ENCODE measurements at places on chromosomes 5 and 9.

DNA sequence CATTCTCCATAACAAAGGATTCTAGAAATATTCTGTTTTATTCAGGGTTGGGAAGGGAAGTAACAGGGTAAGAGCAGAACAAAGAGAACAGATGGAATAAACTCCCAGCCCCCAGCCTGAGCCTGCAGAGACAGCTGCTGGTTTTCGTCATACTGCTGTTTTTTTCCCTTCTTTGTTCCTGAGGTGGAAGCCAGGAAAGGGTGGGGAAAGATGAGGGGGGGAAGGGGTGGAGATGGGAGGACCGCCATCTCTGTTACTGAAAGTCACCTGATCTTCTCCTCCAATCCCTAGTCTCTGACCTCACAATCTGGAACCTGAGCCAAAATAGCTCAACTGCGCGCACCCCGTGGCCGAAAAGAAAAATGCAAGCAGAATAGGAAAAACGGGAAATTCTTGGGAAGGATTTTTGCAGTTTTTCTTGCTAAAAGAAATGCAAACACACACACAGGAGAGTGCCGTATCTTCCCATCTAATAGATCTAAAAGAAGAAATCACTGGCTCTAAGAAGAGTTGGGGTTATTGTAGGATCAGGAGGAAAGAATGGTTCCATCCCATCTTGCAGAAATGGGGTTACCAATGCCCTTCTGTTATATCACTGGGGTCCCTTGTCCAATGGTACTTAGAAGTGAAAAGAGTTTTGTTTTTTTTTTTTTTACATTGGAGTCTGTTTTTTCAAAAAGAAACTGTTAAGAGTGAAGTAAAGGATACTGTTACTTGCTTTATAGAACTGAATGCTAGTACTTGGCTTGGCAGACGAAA, 57.9 kb downstream of the DIAPH1 start:
- DNase-seq, result peak; percentile 98

GRCh38 chr9:86281593-86282076, 703 bp downstream of the ISCA1 start:
- no peak for DNase-seq

GRCh38 chr5:151448038-151448985, 909 bp downstream of the SLC36A1 start:
- DNase-seq, result peak; percentile 49

- peak; percentile 91 for DNase-seq
These were observed 10.0 kb upstream of the ARAP3 start for GRCh38 chr5:141691867-141692532.

- no peak for DNase-seq
These were observed 21.2 kb downstream of the SPAAR start for GRCh38 chr9:35930521-35930920.

DNA sequence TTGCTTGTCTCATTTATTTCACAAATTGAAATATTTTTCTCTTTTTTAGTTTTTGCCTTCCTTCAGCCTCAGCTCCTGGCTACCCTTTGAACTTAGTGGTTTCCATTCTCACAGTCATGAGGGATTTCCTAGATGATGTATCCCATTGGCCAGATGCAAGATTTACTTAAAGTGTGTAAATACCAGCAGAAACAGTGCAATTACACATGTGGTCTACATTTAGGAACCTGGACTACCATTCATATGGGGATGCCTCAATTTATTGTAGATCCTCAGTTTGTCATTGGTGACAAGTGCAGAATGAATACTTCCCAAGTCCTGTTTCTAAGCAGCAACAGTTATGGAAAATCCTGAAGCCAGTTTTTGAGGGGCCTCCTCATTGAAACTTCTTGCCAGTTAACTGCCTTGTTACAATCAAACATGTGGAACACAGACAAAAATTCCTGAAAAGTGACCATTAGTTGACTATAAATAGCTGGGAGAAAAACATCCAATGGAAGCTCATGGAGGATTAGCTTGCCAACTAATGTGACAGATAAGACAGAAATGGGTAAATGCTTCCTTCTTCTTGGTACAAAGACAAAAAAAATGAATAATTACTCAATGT, 113.6 kb upstream of the FER start:
- no peak for DNase-seq

GRCh38 chr5:57445006-57445704, 37.5 kb downstream of the ACTBL2 start:
- DNase-seq, result no peak

GRCh38 chr9:127965953-127966352, 14.8 kb downstream of the EEIG1 start:
- no peak for DNase-seq

GRCh38 chr5:138139781-138140090, 508 bp upstream of the NME5 start:
- DNase-seq, result no peak

- DNase-seq, result no peak
These were observed 11.3 kb upstream of the ACSL6 start for GRCh38 chr5:132022737-132023136.

DNA sequence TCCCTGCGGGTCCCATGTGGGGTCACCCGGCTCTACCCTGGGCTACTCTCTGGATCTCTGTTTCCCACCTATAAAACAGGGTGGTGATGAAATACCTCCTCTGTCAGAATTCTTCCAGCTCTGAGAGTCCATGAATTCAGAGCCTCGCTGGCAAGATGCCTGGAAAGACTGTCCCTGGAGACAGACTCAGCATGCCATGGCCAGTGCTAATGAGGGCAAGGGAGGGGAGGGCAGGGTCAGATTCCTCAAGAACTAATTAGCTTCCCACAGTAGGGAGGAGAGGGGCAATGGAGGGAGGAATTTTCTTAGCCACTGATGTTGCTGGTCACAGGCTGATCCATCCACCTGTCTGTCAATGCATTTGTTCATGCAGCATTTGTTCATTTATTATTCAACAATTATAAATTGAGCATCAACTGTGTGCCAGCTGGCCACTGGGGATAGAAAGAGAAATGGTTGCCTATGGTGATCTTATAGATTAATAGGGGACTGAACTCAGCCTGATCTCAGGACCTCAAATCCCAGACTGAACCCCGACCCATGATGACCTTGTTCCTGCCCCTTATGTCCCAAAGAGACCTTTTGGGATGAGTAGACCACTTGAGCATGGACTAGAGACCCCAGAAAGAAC, 4.7 kb downstream of the SYNPO start:
- DNase-seq, result peak; percentile 91

DNA sequence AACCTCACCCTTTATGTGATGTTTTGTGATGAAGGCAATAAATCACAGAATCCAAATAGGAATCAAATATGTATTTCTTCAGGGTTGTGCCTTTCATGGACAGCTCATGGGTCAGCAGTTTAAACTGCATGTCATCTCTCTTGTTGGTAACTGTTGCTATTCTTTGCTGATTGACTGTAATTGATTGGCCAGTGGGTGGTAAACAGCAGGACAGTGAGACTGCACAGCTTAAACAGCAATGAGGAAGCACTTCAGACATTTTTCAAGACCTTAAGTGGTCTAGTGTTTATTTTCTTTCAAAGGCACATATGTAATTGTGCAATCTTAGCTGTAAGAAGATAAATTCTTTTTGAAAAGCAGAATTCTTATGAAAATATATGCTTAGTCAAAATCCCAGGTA, 260.5 kb downstream of the COX7C start:
- peak; percentile 20 for DNase-seq

GRCh38 chr9:134343637-134344036, 17.4 kb downstream of the RXRA start:
- DNase-seq, result no peak

DNA sequence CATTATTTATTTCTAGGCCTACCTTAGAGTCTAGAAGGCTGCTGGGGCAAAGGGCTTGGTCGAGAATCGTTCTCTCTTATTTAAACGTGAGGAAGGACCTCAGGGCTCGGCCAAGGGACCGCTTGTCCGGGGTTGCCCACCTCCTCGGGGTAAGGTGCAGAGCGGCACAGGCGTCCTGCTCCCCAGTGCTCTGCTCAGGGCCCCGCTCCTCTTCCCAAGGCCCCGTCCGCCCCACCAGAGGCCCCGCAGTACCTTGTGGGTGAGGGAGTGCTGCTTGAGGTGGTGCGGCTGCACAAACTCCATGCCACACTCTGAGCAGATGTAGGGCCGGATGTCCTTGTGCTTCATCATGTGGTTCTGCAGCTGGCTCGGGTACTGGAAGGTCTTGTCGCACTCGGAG, 47.3 kb downstream of the ZNF366 start:
- no peak for DNase-seq

DNA sequence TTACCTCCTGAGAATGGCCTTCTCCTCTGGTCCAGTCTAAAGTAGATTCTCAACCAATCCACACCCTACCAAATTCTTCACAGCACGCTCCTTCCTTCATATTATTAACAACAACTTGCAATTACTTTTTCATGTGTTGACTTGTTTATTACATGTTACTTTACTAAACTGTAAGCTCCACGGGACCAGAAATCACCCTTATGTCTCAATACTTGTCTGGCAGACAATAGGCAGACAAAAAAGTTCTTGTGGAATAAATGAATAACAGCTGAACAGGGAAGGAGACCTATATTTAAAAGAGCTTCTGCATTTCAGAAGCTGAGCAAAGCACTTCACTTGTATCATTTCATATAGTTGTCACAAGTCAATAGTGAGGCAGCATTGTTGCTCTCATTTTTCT, 5.7 kb upstream of the WWC1 start:
- no peak for DNase-seq

GRCh38 chr5:83866181-83866580, 145.5 kb upstream of the HAPLN1 start:
- DNase-seq, result peak; percentile 24

- DNase-seq, result no peak
These were observed 8.0 kb upstream of the UBAC1 start for GRCh38 chr9:135969064-135969683.

GRCh38 chr5:77629509-77630113, 8.9 kb downstream of the OTP start:
- no peak for DNase-seq

- DNase-seq, result no peak
These were observed 139.3 kb downstream of the AUH start for GRCh38 chr9:91222457-91222856.

- DNase-seq, result no peak
These were observed 205.0 kb upstream of the TAS2R1 start for GRCh38 chr5:9834871-9835770.

DNA sequence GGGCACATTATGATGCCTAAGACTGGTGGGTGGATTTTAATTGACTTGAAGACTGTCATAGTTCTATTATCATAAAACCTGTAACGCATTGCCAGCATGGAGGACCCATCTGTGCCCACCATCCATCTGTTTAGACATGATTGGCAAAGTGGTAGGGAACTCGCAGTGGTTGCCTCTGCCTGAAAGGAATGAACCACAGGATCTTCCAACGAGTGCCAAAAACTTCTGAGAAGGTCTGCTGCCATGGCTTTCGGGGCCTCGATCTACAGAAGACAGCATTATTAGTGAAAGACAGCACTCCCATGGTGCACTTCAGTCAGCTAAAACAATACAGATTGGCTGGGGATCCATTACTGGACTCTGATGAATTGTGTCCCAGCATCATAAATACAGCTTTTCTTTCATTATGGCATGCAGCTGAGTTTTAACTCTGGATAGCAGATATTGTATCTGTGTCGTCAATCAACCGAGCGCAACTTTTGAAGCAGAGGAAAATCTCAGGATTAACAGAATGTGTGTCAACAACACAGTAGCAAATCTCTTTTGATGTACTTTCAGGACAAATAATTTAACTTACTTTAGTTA, 74.3 kb downstream of the ZDHHC21 start:
- DNase-seq, result no peak

DNA sequence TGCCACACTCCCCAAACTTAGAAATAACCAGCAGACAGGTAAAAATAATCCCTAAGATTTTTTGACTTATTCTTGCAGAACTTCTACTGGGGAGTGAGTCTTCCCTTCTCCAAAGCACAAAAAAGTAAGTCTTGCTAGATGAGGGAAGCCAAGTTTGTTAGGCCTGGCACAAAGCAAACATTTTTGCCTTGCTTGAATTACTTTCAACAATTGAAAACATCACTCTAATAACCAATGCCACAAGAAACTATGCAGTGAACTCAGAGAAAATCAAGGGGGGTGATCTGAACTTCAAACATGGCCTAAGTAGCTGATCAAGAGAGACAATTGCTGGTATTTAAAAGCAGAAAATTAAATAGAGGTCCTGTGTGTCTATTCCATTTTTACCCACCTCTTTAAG, 123.6 kb upstream of the SLC1A3 start:
- DNase-seq, result peak; percentile 35

GRCh38 chr5:120632430-120632829, 168.3 kb downstream of the PRR16 start:
- no peak for DNase-seq

GRCh38 chr5:151264113-151264512, 11.1 kb downstream of the GM2A start:
- DNase-seq, result peak; percentile 41

DNA sequence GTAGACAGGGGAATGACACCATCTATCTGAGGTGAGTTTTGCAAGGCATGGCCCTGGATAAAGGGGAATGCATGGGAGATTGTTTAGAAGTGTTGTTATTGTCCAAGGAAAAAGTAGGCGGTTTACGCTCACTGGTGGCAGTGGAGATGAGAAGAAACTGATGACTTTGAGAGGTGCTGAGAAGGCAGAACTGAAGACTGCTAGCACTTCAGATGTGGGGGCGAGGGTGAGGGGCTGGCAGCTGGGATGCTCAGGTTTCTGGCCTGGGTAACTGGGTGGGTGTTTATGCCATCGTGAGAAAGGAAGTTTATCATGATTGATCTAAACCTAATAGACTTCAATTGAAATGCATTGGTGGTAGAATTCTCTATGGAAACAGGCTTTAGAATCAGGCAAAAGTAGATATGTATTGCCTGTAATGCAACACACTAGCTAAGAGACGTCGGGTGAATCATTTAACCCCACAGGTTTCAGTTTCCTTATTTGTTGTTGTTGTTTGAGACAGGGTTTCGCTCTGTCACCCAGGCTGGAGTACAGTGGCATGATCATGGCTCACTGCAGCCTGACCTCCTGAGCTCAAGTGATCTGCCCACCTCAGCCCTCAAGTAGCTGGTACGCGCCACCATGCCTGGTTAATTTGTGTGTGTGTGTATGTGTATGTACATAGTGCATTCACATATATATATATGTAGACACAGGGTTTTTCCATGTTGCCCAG, 123.5 kb downstream of the SLC24A2 start:
- DNase-seq, result no peak

- peak; percentile 81 for DNase-seq
These were observed 17.7 kb upstream of the RNF180 start for GRCh38 chr5:64147849-64148441.

DNA sequence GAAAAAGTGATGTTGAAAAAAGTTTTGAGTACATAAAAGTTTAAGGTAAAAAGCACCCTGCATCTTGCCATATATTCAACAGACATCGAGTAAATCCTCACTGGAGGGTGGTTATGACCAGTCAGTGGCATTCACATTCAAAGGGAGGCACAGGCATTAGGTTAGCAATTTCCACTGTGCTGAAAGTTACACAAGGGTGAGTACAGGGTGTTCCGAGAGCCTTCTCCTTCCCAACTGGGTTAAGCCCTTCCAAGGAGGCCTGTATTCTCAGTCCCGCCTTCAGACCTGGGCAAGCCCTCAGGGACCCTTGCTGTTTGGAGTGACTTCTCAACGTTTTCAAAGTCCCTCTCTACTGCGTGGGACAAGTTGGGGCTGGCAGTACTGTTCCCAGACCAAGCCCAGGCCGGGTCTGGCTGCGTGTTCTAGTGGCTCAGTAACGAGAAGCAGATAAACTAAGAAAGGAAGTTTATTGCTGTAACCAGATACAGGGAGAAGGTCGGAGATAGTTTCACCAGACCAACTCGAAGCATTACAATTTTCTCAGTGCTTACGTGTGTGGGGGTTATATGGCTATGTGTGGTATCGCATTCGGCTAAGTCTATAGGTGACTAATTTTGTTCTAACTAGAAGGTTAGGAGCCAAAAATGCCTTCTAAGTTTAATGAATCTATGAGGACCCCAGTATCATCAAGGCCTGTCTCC, 13.0 kb upstream of the SETX start:
- peak; percentile 4 for DNase-seq

GRCh38 chr9:4223312-4223833, 76.5 kb downstream of the GLIS3 start:
- no peak for DNase-seq

All from adipocyte (in vitro differentiated cells).